Peyer's patch (tissue), 4 donors: ENCODE measurements at places on chromosomes 5 and 9.

GRCh38 chr5:1032011-1032410 is 23.4 kb downstream of the NKD2 start:
- DNase-seq, result no peak

- no peak for DNase-seq
These were observed 12.0 kb downstream of the CTNNAL1 start for GRCh38 chr9:109001275-109001676.

DNA sequence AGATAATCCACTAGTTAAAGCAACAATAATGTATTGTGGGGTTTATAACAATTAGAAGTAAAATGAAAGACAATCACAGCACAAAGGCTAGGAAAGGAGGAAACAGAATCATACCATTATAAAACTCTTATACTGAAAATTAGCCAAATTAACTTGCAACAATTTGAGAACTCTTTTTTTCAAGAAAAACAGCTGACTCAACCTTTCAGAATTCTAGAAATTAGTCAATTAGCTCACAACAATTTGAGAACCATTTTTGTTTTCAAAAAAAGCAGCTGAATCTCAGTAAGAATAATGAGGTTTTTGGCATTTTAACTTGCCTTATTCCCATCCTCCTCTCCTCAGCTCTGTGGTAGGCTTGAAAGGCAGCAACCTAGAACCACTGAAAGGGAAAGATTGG is 269.9 kb downstream of the NPR3 start:
- DNase-seq, result no peak

DNA sequence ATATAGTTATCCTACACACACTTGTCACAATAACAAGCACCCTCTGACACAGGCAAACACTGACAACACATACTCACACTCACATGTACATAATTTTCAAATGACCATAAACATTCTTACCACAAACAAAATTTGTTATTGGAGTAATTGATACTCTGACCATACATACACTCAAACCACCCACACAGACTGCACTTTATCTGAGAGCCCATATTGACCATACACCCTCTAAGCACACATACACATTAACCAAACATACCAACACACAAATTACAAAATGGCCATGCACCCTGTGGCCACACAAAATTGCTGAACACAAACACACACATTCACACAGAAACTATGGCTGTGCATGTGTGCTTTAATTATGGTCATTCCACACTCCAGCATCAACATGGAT is 79.1 kb upstream of the FAM120A start:
- no peak for DNase-seq

GRCh38 chr5:1987471-1987870 is 104.7 kb upstream of the IRX4 start:
- no peak for DNase-seq

GRCh38 chr5:43315263-43315662 is 2.1 kb upstream of the HMGCS1 start:
- no peak for DNase-seq

DNA sequence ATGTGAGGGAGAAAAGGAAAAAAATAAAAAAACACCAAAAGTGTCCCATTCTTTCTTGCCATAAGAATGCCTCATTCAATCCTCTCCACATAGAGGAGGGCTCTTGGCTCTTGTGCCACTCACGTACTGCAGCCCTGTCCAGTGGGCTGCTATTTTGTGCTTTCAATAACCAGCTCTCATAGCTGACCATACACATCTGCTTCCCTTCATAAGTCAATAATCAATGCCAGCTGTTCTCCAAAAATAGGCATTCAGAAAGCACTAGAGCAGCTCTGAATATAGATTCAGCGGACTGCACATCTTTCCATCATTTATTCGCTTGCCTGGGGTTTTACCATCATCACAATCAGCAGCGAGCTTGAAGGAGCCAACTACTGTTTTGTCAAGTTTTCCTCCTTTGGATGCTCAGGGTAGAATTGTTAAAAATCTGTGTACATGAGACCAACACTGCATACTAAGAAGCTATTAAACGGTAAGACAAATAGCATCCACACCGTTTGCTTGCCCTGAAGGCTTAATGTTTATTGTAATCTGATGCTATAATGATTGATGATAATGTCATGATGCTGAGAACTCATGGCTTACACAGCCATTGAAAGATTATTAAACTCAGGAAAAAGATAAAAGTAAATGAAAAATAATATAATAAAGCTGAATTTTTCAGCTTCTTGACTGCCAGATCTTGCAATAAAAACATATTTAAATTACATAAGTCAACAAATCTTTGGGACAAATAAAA is 80.0 kb downstream of the OXCT1 start:
- no peak for DNase-seq

GRCh38 chr9:13053504-13053903 is 226.0 kb downstream of the MPDZ start:
- DNase-seq, result no peak

- DNase-seq, result peak; percentile 31
These were observed 789 bp downstream of the ACER2 start for GRCh38 chr9:19409401-19410194.

GRCh38 chr5:100448111-100448528 is 87.1 kb upstream of the FAM174A start:
- DNase-seq, result no peak

DNA sequence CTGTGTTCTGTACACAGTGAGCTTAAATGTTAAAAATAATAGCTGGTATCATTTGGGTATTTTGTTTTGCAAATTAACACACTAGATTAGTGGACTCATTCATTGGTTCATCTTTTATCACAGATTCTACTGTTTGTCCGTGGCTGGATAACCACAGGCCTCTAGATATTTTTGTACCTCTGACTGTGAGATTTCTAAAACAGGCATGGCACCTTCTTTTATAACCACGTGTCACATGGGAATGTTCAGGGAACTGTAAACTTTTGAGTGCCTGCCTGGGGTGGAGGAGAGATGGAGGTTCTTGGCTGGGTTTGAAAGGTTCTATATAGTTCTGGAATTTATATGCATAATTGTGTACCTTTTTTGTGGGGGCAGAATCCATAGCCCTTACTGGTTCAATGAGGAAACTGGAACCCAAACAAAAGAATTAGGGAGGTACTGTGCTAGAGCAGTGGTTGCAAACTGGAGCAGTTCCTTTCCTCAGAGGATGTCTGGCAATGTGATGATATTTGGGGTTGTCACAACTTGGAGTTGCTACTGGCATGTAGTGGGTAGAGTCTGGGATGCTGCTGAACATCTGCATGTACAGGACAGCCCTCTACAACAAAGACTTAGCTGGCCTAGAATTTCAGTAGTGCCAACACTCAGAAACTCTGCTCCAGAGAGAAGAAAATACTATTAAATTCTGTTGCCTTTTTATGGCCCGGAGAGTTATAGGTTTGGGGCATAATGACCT is 16.9 kb downstream of the TLE4 start:
- DNase-seq, result no peak

- DNase-seq, result peak; percentile 79
These were observed at the start of gene PRUNE2 for GRCh38 chr9:76905791-76906646. TSS of gene PRUNE2 (minus strand) at chr9:76906114. CDS start at chr9:76905963, 151 bp downstream.

GRCh38 chr5:171549274-171549673 is 129.8 kb downstream of the FGF18 start:
- DNase-seq, result no peak

DNA sequence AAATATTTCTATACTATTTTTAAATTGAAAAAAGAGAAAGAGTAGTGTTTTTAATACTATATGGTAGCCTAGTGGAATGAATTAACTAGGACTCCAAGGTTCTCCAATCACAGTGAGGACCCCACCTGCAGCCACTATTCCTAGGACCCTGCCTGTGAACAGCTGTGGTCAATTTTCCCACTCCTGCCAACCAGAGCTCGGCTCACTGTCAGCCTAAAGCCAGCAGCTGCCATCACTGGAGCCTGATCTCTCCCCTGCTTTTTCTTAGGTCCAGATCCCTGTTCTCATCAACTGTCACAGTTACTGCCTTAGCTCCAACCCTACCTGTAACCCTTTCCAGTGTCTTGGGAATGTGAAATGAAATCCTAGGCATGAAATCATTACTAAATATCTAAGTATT is 25.3 kb downstream of the ARSB start:
- DNase-seq, result no peak

- no peak for DNase-seq
These were observed 41.4 kb upstream of the RNU6ATAC start for GRCh38 chr9:134205672-134206310.

GRCh38 chr5:3103262-3103811 is 351.9 kb upstream of the IRX2 start:
- no peak for DNase-seq

DNA sequence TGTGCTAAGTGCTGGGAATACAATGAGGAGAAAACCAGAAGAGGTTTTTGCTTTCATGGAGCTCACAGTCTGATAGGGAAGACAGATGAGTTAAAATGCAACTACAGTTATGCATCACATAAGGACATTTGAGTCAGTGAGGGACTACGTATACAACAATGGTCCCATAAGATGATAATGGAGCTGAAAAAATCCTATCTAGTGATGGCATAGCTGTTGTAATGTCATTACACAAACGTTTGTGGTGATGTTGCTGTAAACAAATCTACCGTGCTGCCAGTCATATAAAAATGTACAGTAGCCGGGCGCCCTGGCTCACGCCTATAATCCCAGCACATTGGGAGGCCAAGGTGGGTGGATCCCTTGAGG is 110.1 kb upstream of the RAD23B start:
- DNase-seq, result no peak

GRCh38 chr5:55498457-55498856 is 36.3 kb downstream of the PLPP1 start:
- DNase-seq, result no peak

- no peak for DNase-seq
These were observed 338.8 kb downstream of the NNT start for GRCh38 chr5:43941806-43942205.

DNA sequence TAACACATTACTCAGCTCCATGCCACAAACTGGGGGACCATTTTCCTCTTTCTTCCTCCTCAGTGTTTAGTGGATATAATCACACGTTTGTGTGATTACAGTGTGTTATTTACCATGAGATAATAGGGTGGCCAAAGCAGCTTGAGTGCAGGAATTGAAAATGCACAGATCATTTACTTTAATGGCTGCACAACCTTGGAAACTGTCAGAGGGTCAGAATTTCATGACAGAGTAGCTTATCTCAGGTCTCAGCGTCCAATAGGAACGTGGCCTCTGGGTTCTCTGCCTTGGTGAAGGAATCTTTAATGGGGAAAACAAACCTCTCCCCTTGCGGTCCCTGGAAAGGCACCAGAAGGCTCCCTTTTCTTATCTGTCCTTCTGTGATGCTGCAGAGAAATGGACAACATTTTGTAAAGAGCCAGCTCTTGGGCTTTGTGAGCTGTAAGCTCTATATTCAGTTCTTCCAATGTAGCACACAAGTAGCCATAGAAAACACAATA is 87.4 kb upstream of the CD180 start:
- DNase-seq, result no peak

GRCh38 chr9:115593587-115594091 is 475.7 kb upstream of the TNC start:
- DNase-seq, result no peak

- no peak for DNase-seq
These were observed 209.6 kb upstream of the SLC30A5 start for GRCh38 chr5:68884144-68884754.

DNA sequence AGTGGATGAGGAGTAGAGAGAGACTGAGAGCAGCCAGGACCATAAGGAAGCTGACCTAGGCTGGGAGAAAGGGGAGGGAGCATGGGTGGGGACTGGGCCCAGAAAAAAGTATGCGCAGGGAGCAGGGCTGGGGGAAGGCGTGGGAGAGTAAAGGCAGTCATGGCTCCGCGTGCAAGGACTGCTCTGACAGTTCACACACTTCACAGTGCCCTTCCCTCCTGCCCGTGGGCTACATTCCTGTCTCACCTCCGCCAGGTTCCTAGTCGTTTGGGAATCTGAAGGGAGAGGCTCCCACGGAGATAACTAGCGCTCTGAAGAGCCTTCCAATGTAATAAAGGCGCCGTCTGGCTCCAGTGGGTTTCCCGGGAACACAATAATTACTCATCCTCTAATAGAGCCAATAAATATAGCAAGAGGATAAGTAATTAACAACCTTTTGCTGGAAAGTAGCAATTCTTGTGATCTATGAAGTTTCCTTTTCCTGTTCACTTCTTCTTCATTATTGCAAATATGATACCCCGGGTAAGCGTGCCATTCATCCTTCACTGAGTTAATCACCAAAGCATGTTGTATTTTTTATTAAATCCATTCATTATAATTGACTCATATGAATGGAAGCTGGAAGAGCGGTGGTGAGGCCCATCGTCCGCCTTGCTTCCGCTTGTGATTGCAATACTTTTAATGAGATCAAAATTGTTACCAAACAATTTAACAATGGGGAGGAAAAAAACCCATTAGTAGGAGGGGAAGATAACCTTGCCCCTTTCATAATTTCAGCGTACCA is 39.3 kb downstream of the TTLL11 start:
- DNase-seq, result no peak

DNA sequence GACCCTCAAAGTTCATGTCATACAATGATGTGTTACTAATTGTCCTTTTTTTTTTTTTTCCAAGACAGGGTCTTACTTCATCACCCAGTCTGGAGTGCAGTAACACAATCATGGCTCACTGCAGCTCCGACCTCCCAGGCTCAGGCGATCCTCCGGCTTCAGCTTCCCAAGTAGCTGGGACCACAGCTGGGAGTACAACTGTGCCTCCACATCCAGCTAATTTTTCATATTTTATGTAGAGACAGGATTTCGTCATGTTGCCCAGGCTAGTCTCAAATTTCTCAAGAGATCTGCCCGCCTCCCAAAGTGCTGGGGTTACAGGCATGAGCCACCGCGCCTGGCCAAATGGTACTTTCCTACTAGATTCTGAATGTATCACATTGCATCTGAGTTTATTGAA is 49.4 kb upstream of the EBF1 start:
- no peak for DNase-seq

DNA sequence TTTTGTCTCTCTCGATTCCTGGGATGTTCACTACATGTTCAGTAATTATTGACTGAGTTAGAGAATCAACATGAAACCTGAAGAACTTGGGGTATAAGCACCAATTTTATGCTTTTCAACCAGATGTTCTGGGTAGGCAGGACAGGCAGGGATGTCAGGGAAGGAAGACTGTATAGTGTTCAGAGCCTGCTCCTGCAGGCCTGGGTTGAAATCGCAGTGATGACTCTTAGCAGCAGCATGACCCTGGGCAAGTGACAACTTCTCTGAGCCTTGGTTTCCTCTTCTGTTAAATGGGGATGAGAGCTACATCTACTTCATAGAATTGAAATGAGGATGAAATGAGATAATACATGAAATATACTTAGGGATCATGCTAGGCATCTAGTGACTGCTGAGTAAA is 29.7 kb upstream of the PANK3 start:
- no peak for DNase-seq
